ENCODE measurements at places on chromosomes 13 and 19.

- no peak for DNase-seq
Measured at GRCh38 chr13:48585456-48585840, 52.6 kb upstream of the RCBTB2 start.

- peak; percentile 84 for DNase-seq
Measured at GRCh38 chr19:34772697-34773554, at the start of gene ZNF599. TSS of gene ZNF599 (minus strand) at chr19:34773215. CDS start at chr19:34772841, 374 bp downstream.

DNA sequence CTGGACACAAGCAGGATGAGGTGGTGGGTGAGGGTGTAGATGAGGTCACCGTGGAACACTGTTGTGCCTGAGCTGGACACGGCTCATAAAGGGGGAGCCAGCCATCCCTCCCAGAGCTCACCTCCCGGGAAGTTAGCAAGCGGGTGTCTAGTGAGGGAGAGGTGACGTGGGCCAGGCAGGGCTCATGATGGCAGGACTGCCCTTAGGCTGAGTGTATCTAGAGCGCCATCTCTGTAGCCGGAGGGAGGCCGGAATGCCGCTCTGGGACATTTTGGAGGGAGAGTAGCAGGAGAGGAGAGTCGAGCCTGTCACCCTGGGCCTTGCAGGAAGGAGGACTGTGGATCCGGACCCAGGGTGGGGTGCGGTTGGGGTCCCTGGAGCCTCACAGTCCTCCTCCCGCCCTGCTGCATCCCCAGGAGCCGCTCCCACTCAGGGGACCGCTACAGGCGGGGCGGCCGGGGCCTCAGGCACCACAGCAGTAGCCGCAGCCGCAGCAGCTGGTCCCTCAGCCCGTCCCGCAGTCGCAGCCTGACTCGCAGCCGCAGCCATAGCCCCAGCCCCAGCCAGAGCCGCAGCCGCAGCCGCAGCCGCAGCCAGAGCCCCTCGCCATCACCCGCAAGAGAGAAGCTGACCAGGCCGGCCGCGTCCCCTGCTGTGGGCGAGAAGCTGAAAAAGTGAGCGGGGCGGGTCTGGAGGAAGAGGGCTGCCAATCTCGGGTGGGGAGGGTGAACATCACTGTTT is 9.2 kb downstream of the ZNF296 start:
- no peak for DNase-seq

GRCh38 chr13:95471960-95472359 is 80.6 kb upstream of the CLDN10 start:
- no peak for DNase-seq

DNA sequence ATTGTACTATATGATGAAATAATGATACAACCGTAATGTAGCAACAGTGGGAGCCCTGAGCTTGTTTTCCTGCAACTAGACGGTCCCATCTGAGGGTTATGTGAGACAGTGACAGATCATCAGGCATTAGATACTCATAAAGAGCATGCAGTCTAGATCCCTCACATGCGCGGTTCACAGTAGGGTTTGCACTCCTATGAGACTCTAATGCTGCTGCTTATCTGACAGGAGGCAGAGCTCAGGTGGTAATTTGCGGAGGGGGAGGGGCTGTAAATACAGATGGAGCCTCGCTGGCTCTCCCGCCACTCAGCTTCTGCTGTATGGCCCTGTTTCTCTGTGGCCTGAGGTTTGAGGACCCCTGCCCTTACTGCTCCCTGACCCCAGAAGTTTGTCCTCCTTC is 13.7 kb downstream of the EPHX3 start:
- no peak for DNase-seq

GRCh38 chr19:31826325-31826724 is 477.1 kb upstream of the TSHZ3 start:
- no peak for DNase-seq

GRCh38 chr19:18312092-18312534 is 10.8 kb downstream of the LSM4 start:
- no peak for DNase-seq

GRCh38 chr13:93948162-93948922 is 531.1 kb downstream of the DCT start:
- DNase-seq, result no peak

- no peak for DNase-seq
Measured at GRCh38 chr13:52738719-52739467, 727 bp downstream of the CNMD start.

GRCh38 chr19:50517704-50518075 is 4.0 kb upstream of the ASPDH start:
- no peak for DNase-seq

DNA sequence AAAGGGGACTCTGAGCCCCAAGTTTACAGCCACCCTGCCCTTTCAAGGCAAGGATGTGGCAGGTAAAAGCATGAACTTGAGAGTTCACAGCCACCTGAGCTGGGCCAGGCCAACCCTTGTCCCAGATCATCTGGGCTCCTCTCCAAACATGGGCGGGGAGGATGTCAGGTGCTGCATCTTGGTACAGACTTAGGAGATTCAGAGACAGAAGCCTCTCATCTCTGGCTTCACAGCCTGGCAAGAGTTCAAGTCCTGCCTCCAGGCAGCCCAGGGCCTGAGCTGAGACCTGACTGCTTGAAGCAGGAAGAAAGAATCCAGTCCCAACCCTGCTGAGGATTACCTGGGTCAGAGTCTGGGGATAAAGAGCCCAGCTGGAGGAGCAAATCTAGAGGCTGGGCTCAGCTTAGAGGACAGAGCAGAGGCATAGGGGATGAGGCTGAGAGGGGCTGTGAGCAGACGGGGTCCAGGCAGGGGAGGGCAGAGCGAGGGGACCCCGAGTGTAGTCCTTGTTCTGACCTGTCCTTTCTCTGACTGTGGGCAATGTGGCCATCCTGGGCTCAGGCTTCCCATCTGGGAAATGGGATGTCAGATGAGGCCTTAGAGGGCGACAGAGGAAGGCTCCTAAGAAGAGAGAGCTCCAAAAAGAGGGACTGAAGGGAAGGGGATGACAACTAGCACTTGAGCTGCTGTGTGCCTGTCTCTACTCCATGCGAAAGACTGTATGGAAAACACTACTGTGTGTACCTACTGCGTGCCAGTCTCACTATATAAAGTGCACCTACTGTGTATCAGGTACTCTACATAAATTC is 6.6 kb upstream of the OR10H5 start:
- no peak for DNase-seq

- no peak for DNase-seq
Measured at GRCh38 chr13:43289470-43290255, 266.3 kb downstream of the DNAJC15 start.

DNA sequence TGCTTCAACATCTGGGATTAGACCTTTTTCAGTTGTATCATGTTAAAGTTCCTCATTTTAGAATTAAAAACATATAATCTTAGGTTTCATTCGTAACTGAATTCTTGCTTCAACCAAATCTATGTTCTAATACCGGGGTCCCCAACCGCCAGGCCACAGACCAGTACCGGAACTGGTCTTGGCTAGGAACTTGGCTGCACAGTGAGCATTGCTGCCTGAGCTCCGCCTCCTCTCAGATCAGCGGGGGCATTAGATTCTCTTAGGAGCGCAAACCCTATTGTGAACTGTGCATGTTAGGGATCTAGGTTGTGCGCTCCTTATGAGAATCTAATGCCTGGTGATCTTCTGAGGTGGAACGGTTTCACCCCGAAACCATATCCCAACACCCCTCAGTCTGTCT is 19.2 kb downstream of the ITM2B start:
- no peak for DNase-seq

DNA sequence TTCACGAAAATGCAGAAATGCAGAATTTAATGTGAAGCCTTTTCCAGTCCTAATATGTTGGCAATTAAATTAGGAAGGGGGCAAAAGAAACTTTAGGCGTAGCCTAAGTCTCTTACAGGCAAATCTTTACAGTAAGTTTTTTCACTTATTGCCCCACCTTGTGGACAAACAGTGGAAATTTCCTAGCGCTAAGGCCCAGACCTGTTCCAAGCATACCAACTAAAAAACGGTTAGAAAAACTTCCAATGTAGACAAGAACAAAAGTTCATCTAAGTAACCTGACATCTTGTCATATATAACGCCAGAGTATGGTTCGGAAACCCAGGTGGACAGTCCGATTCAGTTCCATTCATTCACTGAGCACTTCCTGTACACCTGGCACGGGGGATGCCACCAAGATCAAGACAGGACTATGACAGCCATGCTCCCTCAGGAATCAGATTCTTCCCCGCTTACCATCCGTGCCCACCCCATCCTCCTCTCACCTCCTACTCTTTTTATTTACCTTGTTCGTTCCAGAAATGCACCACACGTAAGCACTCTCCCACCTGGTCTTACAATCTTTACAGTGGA is 4.9 kb downstream of the ZAR1L start:
- DNase-seq, result no peak

All from activated CD4-positive, alpha-beta T cell treated with anti-CD3 and anti-CD28 coated beads, Interleukin-2, amount 50 U/mL, for 4 hours (primary cell).